ENCODE measurements at places on chromosomes 4 and X.

GRCh38 chrX:48794911-48795515 is 6.9 kb upstream of the HDAC6 start:
- no peak for DNase-seq

- DNase-seq = no peak
Observed at GRCh38 chrX:13793897-13794296, 23.0 kb downstream of the GPM6B start.

GRCh38 chr4:98470366-98470765 is 188.0 kb downstream of the TSPAN5 start:
- no peak for DNase-seq

DNA sequence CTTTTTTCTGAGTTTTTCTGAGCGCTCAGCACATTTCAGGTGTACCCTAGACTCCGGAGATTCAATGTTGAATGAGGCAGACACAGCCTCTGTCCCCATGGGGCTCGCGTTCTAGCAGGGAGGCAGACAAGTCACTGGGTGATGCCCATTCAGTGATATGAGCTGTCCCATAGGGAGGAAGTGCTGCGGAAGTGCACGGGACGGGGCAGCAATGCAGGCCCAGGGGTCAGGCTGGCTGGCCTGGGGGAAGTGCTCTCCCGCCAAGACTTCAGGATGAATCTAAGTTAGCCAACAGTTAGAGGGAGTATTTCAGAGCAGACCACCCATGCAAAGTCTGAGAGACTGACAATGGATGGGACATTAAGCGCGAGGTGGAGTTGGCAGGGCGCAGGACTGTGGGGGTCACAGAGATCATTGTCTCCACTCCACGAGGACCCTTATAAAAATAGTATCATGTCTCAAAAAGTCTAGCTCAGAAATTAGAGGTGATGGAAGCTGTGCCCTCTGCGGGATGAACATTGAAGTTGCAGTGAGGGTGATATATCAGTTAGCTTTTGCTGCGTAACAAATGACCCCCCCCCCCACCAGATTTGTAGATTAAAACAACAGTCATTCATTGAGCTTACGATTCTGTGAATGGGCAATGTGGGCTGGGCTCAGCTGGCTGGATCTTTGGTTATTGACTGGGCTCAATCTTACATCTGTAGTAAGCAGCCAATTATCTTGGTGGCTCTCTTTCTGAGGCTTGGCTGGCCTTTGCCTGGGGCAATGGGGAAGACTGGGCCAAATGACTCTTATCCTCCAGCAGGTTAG is 16.4 kb downstream of the PSAPL1 start:
- DNase-seq = no peak

DNA sequence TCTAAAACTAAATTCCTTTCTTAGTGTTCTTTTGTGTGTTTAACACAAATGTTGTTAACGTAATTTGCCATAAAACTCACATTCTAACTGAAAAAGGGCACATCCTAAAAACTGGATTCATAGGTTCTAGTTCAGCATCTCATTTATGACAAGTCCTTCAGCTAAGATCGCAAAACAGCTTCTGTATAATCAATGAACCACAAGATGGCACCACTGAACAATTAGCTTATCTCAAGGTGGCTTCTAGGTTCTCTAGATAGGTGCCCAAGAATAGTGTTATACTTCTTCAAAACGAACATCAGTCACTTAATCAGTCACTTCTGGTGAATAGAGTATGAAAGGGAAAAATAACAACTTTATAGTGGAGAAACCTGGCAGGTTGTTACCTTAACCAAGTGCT is 54.3 kb downstream of the NRK start:
- DNase-seq = no peak

- DNase-seq = no peak
Observed at GRCh38 chr4:94256828-94257227, 49.2 kb downstream of the SMARCAD1 start.

- DNase-seq = no peak
Observed at GRCh38 chr4:6607368-6608055, 32.5 kb downstream of the MAN2B2 start.

- DNase-seq = no peak
Observed at GRCh38 chr4:163991298-163991865, 496.9 kb downstream of the TMA16 start.

GRCh38 chrX:134482371-134482770 is 22.4 kb downstream of the HPRT1 start:
- no peak for DNase-seq

GRCh38 chr4:8737601-8738279 is 133.9 kb downstream of the HMX1 start:
- no peak for DNase-seq

- no peak for DNase-seq
Observed at GRCh38 chr4:107130157-107130556, 94.0 kb upstream of the DKK2 start.

DNA sequence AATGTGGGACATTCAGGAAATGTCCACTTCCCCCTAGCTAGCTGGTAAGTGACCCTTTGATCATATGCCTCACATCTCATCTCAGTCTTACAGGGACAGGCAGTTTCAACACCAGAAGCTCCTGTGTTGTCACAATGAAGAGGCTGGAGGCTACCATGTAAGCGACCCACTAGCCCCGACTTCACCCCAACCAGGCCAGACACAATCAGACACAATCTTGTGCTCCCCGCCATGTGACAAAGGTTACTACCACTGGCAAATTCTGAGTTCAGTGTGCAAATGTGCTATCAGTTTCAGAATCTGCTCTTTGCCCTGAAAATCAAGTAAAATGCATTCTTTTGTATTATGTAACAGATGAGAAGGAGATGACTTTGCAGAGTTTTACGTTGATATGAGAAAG is 56.9 kb upstream of the STS start:
- DNase-seq = no peak

GRCh38 chrX:74286950-74287740 is 16.8 kb upstream of the ZCCHC13 start:
- no peak for DNase-seq

DNA sequence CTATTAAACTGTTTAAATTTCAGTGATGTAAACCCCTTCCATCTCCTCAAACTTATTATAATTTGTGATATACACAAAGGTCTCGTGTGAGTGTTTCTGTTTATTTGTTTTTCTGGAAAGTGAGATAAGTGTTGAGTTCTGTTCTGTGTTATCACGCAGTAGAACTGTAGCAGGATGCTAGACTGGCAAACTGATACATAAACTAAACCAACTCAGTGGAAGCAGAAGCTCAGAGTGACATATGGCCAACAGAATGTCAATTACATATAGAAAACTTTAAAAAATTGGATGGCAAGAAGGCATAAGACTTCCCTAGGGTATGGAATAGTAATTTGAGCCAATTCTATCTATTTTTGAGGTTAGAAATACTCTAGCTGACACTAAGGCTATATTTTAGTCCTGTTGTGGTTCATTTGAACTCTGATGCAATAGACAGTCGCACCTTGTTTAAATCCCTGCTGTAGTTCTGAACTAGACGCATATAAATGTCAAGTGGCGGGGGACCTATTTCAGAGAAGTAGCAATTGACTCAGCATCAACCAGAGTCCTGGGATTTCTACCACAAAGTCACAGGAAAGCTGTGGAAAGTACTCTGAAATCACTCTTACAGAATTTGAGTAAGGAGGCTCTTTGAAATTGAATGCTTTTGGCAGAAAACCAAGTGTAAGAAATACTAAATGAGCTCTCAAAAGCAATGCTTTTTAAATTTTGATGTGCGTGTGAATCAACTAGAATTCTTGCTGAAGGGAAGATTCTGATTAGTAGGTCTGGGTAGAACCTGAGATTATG is 294.4 kb downstream of the INPP4B start:
- DNase-seq = no peak

GRCh38 chr4:10721616-10722015 is 37.0 kb upstream of the CLNK start:
- DNase-seq = no peak

GRCh38 chr4:68466751-68467150 is 19.5 kb downstream of the TMPRSS11E start:
- no peak for DNase-seq

DNA sequence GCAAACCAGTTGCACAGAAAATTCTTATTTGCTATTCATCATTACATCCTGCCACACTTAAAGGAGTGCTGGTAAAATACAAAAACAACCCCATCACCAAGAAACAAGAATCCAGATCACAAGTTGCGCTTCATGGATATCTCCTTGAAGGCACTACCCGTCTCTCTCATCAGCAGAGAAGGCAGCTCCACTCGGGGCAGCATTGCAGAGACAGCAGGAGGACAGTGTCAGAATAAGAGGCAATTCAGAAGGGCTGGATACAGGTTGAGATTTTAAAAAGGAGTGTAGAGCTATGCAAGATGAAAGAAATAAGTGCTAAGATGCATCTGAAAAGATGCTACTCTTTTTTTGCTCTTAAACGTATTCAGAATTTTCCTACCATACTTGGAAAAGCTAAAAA is 71.4 kb downstream of the LDB2 start:
- no peak for DNase-seq

- DNase-seq = no peak
Observed at GRCh38 chrX:131792789-131793462, 230.2 kb upstream of the STK26 start.

- no peak for DNase-seq
Observed at GRCh38 chrX:153662266-153662665, 11.3 kb downstream of the PNCK start.

- no peak for DNase-seq
Observed at GRCh38 chr4:89939994-89940393, 45.3 kb downstream of the MMRN1 start.

GRCh38 chr4:6019316-6020263 is 1.4 kb upstream of the C4orf50 start:
- peak; percentile 18 for DNase-seq

DNA sequence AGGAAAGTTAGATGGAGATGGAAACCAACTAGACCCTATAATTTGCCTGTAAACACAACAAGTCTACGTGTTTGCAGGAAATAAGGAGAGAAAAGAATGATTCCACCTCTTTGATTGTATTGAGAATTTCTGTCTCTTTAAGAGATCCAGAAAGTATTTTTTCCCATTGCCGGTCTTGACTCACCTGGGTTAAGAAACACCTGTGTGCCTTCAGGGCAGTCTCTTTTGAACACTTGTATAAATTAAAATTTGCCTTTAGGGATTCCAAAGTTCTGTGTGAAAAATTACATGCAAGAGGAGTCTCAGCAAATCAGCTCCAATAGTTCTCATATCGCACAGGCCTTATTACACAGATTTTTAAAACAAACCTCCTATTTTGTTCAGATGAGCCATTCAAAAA is 46.0 kb upstream of the SMAD1 start:
- DNase-seq = no peak

DNA sequence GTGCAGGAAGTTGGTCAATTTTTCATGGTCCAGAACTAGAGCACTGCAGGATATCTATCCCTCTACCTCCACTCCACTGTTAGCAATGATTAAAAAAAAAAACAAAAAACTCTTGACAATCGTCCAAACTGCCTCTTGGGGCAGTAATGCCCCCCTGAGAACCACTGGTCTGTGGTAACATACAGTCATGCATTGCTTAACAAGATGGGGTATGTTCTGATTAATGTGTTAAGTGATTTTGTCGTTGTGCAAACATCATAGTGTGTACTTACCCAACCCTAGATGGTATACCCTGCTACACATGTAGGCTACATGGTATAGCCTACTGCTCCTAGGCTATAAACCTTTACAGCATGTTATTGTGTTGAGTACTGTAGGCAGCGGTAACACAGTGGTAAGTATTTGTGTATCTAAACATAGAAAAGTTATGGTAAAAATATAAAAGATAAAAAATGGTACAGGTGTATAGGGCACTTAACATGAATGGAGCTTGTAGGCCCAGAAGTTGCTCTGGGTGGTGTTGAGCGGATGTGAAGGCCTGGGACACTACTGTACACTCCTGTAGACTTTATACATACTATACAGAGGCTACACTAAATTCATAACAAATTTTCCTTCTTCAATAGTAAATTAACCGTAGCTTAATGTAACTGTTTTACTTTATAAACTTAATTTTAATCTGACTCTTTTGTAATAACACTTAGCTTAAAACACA is 34.1 kb downstream of the ART3 start:
- DNase-seq = no peak

DNA sequence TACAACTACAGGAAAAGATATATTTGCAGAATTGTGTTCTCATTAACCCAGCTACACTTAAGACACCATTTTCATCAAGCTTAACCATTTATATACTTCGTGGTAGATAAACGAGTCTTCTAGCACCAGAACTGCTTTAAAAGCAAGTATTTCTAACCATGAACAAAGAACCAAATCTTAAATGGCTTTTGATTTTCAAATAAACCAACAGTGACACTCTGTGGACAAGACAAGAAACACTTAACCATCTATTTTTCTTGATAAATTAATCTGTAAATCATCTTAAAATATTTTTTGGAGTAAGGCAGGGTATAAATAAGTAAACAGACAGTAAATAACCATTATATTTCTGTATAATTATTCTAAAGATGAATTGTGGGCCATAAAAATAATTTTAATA is 10.2 kb downstream of the BEND2 start:
- peak; percentile 4 for DNase-seq

- no peak for DNase-seq
Observed at GRCh38 chr4:109908731-109909130, 4.0 kb upstream of the EGF start.

GRCh38 chr4:56181140-56181953 is 205.9 kb downstream of the AASDH start:
- no peak for DNase-seq

- DNase-seq = no peak
Observed at GRCh38 chr4:4735136-4735750, 124.2 kb upstream of the MSX1 start.

DNA sequence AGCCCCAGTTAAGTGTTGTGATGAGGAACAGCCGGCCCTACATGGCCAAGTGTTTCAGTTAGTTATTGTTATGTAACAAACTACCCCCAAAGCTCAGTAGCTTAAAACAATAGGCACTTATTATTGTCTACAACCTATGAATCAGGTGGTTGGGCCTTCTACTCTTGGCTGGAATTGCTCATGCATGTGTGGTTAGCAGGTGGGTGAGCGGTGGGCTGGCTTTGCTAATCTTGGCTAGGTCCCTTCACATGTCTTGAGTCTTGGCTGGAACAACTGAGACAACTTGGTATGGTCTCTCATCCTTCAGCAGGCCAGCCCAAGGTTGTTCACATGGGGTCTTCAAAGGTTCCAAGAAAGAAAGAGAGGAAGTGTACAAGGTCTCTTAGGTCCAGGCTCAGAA is 54.5 kb upstream of the CHRNA9 start:
- DNase-seq = no peak

- DNase-seq = no peak
Observed at GRCh38 chr4:100189820-100190642, at the start of gene DDIT4L. DDIT4L (minus strand) TSS chr4:100190468; CDS start chr4:100189983, 485 bp downstream.

- no peak for DNase-seq
Observed at GRCh38 chr4:27648416-27648815, 787.8 kb downstream of the STIM2 start.

DNA sequence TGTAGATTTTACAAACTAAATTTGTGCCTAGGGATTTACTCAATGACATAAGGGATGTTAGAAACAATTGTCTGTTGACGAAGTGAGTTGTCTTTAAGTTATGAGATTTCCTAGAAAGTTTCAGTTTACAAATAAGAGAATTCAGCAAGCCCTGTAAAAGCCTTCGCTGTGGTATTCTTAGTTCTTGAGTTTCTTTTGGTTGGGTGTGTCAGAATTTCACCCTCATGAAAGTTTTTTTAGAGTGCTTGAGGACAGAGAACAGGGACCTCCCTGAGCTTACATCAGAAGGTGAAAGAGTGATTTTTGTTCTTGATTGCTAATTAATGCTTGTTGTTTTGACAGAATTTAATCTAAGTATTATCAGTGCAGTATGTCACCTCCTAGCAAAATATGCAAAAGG is 2628.2 kb downstream of the ARAP2 start:
- DNase-seq = no peak
